ENCODE measurements at places on chromosomes 4 and X.

DNA sequence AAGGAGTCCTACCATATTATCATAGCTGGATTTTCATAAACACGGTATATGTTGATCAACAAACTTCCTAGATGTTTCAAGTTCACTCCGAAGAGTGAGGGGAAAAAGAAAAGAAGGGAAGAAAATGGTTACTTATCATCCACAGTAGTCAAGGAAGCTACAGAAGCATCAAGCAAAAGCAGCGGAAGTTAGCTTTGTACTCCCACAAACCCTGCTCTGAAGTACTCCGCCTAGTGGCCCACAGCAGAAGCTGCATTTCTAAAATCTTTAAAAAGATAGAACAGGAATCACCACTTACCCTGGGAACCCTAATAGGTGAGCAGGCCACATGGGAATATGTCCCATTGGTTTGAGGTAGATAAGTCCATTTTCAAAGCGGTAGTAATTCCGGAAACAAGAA is 28.5 kb upstream of the FRG1 start:
- DNase-seq: no peak

DNA sequence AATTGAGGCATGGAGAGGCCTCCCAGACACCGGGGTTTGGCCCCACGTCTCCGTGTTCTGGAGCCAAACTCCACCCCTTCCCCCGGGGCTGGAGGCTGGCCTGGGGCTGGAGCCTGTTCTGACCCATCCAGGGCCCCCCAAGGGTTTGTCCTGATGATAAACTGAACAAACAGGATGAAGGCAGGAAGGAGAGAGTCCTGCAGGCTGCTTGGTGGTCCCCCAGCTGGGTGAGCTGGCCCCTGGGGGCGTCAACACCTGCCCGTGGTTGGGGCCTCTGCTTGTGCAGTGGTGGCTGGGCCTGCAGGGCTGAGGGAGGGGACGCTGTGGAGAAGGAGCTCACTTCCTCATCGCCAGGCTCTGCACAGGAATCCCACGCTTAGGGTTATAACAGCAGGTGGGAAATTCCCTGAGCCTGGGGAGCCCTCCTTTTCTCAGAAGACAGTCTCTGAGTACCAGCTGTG is 2.3 kb downstream of the SH3TC1 start:
- no peak for DNase-seq

GRCh38 chrX:32280489-32280888 is 930.9 kb downstream of the DMD start:
- no peak for DNase-seq

GRCh38 chr4:20288846-20289512 is 37.3 kb downstream of the SLIT2 start:
- no peak for DNase-seq

DNA sequence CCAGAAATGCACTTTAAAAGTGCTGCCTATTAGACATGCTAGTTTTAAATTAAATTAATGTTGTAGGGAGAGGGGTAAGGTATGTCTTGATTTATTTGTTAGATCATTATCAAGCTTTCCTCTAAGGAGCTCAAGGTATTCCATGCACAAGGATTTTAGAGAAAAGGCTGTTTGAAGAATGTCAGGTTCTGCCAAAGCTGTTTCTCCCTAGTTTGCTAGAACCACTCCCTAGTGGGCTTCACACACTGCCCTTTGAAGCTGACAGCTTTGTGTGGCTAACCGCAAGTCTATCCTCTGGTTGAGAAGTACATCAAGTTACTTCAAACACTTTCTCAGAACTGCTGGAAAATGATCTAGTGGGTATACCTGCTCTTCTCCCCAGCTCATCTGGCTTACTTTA is 32.3 kb downstream of the RASL11B start:
- no peak for DNase-seq

- no peak for DNase-seq
These were observed 3.1 kb downstream of the COX18 start for GRCh38 chr4:73066445-73066844.

GRCh38 chrX:154408659-154409221 is 314 bp downstream of the DNASE1L1 start:
- no peak for DNase-seq

GRCh38 chr4:113553082-113553481 is 208.5 kb downstream of the CAMK2D start:
- DNase-seq: no peak

- peak; percentile 61 for DNase-seq
These were observed 340.8 kb downstream of the ADGRL3 start for GRCh38 chr4:61540944-61541343.

GRCh38 chr4:169071747-169072146 is 61.7 kb upstream of the CBR4 start:
- DNase-seq: no peak

DNA sequence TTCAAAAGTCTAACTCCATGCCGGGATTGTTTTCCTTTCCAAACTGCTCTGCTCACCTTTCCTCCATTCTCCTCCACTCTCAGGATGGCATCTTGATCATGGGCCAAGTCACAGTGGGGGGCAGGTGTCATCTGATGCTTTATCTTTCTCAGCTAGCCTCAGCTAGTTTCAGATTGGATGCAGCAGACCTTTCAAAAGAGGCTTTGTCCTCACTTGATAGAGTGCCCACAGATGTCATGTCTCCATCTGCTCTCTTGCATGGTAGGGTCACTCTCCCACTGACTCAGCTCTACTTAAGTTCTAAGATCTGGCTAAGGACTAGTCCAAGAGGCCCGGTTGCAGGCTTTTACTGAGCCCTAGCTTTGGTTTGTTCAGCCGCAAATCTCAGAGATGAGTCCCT is 341.8 kb upstream of the GALNT7 start:
- DNase-seq: no peak

DNA sequence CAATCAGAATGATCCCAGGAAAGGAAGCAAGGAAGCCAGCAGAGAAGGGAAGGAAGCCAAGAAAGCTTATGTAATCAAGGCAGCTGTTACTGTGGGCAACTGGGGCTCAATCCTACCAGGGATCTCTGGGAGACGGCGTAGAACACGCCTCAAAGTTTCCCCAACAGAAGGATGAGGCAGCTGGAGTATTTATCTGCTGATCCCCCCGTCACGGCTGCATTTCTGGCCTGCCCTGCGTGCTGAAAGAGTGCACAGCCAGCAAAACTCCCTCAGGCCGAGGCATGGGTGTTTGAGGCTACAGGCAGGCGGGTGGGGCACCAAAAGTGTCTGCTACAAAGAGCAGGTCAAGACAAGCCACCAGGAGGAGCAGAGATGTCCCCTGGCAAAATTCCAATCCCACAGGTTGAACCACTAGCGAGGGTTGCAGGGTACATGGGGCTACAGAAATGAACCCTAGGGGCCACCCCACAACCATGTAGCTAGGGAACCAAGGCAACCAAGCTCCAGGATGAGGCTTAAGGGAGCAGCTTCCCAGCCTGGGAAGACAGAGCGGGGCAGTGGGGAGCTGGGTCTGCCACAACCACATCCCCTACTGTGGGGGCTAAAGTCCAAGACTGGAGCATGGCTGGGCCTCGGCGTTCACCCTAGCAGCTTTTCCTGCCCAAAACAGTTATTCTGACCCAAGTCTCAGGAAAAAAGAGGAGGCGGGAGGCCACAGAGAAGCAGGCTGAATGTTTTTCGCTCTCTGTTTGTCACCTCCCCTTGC is 113.4 kb downstream of the BCOR start:
- no peak for DNase-seq

- peak; percentile 4 for DNase-seq
These were observed 30.1 kb upstream of the BBS7 start for GRCh38 chr4:121900132-121900983.

DNA sequence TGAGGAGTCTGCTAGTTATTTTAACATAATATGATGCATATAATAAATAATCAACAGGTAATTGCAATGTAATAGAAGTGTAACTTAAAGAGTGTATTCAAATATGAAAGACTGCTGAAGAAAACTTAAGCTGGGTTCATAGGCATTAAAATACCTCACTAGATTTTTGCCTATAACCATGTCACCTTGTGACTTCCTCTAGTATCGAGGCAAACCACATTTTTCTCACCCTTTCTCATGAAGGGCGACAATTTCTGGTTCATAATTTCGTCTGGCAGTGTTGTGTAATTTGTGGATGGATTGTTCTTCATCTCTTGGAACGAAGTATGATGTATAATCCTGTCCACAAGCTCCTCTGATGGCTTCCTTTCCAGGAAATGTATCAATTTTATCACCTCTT is 16.0 kb downstream of the SULT1E1 start:
- no peak for DNase-seq

- no peak for DNase-seq
These were observed 13.5 kb downstream of the AFF1 start for GRCh38 chr4:86948276-86948675.

DNA sequence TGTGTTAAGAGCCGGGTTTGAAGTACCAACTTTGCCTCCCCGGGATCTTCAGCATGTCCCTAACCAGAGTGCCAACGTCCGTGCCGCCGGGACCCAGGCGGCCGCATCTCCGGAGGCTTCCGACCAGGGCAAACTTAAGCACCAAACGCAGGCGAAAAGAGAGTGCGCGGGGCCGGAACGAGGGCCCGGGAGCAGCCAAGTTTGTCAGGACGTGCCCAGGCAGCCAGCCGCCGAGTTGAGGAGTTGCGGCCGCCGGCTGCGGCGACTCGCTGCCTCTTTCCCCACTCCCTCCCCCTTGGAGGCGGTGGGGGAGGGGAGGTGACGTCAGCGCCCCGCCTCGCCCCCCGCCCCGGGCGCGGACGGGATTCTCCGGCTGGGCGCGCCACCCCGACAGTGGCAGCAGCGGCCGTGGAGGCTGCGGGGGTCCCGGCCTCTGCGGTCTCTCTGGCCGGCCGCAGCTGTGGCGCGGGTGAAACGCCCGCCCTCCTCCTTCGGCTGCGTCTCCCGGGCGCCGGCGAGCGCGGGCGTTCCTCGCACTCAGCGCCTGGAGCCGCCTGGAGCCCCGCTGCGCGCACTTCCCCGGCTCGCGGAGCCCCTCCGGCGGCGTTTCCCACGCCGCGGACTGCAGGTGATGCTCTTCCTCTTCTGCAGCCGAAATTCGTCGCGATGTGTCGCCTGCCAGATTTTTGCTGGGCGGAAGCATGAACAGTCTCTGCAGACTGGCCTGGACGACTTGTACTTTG is 2.9 kb upstream of the FAT1 start:
- no peak for DNase-seq

GRCh38 chr4:89379511-89380044 is 72.0 kb upstream of the GPRIN3 start:
- DNase-seq: peak; percentile 69

DNA sequence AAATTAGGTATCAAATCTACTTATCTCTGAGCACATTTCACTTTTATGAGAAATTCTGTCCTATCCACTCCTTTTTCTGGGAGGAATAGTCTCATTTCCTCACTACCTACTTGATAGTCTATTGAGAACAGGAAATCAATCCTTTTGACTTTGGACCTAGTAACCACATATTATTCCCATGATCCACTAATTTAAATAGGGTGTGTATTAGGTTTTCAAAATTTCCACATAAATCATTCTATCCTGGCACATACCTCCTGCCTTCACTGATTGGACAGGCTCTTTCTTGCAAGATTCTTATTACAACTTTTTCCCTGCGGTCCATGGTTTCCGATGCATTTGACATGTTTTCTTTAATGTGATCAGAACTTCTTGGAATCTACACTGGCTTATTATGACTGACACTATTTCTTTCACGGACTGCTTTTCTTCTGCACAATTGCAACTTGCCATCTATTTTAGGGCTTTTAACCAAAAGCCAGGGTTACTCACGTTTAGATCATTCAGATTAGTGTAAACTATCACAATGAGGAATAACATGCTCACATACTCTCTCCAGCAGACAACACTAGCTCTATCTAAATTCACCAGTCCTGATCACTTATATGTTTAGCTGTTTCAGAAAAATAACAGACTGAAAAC is 419.9 kb upstream of the SLIT2 start:
- DNase-seq: no peak

- no peak for DNase-seq
These were observed 27.2 kb upstream of the SLC34A2 start for GRCh38 chr4:25628451-25628850.

- no peak for DNase-seq
These were observed at the start of gene FGFRL1 for GRCh38 chr4:1011022-1011665. TSS of gene FGFRL1 (plus strand) at chr4:1011626. CDS start at chr4:1012486, 860 bp downstream.

GRCh38 chrX:101220662-101221260 is 1.2 kb downstream of the DRP2 start:
- DNase-seq: no peak

DNA sequence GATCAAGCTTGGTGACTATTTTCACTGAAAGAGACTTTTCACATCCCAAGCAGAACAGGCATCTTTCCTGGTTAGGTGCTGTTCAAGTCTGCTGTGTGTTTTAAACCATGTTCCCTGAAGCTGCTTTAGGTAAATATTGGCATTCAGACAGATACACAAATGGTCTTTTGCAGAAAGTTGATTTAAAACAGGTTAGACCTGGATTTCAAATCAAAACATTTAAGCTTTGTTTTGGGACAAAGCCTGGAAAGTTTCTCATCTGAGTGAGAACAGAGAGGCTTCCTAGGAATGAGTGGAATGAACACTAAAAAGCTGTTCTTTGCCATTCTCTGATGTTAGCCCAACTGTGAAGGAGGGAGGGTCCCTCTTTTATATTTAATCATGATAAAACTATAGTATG is 10.1 kb downstream of the ANXA3 start:
- no peak for DNase-seq

GRCh38 chrX:42437211-42437610 is 340.8 kb downstream of the PPP1R2C start:
- no peak for DNase-seq

GRCh38 chr4:39543034-39543433 is 15.8 kb upstream of the UGDH start:
- no peak for DNase-seq

GRCh38 chr4:164060456-164060855 is 566.0 kb downstream of the TMA16 start:
- DNase-seq: no peak

DNA sequence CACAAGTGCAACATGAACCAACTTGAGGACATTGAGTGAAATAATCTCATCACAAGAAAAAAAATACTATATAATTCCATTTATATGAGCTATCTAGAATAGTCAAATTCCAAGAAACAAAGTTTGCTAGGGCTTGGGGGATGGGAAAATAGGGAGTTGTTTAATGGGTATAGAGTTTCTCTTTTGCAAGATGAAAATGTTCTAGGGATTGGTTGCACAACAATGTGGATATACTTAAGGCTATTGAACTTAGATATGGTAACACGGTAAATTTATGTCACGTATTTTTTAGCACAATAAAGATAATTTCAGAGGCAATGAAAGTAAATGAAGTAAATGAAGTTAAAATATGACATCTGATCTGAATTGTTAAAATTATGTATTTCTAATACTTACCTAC is 7.9 kb downstream of the MFSD8 start:
- DNase-seq: no peak

- no peak for DNase-seq
These were observed 30.3 kb downstream of the TMPRSS11A start for GRCh38 chr4:67933038-67933437.

DNA sequence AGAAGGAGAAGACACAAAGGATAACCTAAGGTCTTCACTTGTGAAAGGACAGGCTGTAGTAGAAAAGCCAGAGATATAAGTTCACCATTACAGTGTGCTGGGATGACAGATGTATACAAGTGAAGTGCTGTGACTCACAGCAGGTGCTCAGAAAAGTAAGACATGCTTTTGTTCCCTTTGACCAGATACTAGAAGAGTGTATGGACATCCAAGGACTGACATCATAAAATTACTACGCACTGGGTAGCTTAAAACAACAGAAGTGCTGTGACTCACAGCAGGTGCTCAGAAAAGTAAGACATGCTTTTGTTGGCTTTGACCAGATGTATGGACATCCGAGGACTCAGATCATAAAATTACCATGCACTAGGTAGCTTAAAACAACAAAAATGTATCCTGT is 61.6 kb upstream of the BTC start:
- no peak for DNase-seq

Measured in NCI-H2081 treated with DMSO at 0.1 percent for 48 hours (cell line).